ENCODE measurements at places on chromosomes 3 and 15.

DNA sequence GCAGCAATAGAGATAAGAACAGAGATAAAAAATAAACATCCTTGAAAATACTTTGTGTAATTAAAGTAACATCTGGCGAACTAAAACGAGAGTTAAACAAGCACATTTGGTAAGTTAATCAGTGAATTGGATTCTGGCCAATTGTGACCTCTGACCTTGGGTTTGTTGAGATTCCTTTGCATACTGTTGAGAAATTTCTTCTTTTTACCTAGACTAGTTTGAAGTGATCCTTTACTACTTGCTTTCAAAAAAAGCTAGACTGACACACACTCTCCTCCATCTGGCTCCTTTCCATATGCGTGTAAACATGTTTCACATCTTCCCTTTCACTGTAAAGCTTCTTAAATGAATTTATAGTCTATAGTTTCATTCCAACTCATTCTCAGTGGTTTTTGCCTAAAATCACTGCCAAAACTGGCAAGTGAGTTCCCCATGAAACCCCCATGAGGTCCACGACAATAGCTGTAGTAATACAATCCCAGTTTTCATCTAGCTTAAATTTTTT lies 17.3 kb upstream of the GBE1 start:
- DNase-seq: no peak

- no peak for DNase-seq
These were observed 179.0 kb downstream of the APBA2 start for GRCh38 chr15:29064731-29065130.

DNA sequence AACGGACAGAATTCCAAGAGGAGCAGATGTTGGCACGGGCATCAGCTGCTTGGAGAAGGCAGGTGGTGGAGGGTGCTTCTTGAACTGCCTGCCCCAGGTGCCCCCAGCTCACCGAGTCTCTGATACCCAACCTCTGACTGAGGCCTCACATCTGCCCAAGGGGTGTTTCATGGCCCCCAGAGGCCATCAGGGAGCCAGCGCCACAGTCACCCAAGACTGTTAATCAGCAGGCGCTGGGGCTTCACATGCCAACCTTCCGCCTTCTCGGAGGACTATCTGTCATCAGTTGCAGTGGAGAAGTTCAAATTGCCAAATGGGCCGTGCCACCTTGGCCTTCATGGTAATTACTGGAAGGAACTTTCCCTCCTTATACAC lies 61.9 kb upstream of the SLC6A1 start:
- DNase-seq: no peak

- no peak for DNase-seq
These were observed 19.9 kb downstream of the NDUFB4 start for GRCh38 chr3:120615847-120616609.

GRCh38 chr3:7567160-7567559 lies 706.2 kb downstream of the GRM7 start:
- DNase-seq: no peak

DNA sequence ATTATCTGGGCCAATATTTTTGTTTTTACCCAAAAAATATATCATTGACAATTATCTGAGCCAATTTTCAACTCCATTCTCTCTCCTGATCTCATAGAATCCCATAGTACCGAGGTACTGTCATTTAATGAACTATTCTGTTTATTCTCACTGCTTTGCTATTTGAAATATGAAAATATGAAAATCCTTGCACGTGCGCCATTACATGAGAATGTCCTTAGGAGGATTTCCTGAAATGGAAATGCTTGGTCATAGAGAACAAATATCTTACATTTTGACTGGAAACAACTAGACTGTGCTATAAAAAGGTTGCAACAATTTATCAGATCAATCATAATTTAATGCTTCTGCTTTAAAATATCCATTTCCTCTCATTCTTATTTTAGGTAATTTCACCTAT lies 18.3 kb downstream of the FRMD4B start:
- no peak for DNase-seq

DNA sequence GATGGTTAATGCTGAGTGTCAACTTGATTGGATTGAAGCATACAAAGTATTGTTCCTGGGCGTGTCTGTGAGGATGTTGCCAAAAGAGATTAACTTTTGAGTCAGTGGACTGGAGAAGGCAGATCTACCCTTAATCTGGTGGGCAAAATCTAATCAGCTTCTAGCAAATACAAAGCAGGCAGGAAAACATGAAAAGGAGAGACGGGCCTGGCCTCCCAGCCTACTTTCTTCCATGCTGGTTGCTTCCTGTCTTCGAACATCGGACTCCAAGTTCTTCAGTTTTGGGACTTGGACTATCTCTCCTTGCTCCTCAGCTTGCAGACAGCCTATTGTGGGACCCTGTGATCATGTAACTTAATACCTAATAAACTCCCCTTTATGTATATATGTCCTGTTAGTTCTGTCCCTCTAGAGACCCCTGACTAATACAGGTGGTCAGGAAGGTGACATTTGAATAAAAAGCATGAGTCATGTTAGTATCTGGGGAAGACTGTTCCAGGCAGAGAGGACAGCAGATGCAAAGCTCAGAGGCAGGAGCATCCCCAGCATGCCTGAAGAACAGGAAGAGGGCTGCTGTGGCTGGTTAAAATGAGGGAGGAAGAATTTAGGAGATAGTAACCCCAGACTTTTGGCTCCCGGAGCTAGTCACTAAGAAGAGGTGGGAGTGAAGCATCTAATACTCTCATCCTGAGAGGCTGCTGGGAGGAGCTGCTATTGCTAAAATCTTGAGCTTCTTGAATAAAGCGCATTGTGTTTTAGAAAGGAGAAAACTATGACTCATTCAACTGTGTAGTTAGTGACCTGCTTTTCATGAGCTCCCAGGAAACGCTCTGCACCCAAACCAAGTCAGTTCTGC lies 207.4 kb upstream of the HES1 start:
- DNase-seq: no peak

DNA sequence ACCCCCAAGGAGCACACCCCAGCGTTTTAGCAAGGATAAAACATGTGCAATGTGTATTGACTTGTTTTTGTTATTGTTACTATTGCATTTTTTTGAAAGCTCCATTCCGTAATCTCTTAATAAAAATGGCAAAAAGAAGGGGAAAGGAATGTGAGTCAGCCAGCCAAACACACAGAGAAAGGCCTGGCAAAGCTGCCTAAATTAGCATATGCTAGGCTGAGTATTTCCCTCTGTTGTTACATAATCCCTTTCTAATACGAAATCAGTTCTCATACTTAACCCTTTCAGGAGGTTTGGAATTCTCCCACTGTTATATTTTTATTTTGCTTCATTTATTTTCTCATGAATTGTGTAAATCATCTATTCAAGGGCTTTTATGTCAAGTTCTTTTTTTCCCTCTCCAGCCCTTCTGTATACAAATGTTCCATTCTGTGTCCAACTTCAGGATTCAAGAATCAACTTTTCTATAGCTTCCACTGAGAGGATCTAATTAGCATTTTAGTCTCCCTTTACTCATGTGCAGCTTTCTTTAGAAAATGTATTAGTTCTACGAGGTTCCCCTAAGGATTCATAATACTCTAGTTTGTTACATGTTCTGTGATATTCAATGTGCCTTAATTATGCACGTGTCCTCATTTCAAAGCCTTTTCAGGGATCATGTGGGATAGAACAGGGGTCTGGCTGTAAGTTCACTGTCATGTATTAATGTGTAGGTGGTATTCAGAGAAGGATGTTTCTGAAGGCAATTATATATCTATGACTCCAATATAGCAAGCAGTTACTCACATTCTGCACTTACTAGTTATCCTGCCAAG lies 9.2 kb downstream of the CADM2 start:
- no peak for DNase-seq

- peak; percentile 41 for DNase-seq
These were observed 741.0 kb upstream of the CBLB start for GRCh38 chr3:106609666-106610301.
